ENCODE measurements at places on chromosomes 1 and 21. TPM values are rescaled to one million over a fixed set of nuclear protein-coding genes. Genes with fewer than 3 reads are reported as not detected.

The SHC1 gene
- 165 TPM for total RNA-seq

The LAPTM5 gene
- 0.78 TPM for total RNA-seq

The STK40 gene
- 18.2 TPM for total RNA-seq

The CDK18 gene
- total RNA-seq, result 33.3 TPM

The PLA2G2C gene
- total RNA-seq, result not detected

Data from myocyte (in vitro differentiated cells).